ENCODE measurements at places on chromosomes 6 and 20.

- no peak for DNase-seq
Measured at GRCh38 chr20:6636209-6637159, 131.0 kb upstream of the BMP2 start.

DNA sequence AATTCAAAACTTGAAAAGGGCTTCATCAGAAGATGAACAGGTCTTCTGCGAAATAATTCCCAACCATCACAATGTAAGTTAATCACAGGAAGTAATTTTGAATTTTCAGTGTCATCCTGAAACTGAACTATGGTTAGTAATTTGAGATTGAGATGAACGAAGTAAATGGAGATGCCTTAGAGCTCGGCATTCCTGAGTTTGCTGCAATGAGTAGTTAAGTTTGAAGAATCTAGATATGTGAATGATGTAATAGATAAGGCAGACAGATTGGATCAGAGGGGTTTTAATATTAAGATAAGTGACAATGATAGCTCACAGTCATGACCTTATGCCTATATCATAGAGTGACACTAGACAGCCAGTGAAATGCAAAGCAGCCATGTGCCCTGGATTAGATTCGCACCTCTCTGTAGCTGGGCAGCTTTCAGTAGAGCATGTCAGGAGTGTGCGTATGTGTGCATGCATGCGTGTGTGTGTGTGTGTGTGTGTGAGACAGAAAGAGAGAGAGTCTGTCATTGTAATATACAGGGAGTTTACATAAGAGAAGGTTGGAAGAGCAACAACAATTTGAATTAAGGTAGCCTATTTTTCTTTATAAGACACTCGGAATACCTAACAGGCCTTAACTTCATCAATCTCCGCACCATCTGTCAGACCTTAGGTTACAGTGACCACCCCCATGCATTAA lies 233.0 kb downstream of the GMPR start:
- DNase-seq, result no peak

DNA sequence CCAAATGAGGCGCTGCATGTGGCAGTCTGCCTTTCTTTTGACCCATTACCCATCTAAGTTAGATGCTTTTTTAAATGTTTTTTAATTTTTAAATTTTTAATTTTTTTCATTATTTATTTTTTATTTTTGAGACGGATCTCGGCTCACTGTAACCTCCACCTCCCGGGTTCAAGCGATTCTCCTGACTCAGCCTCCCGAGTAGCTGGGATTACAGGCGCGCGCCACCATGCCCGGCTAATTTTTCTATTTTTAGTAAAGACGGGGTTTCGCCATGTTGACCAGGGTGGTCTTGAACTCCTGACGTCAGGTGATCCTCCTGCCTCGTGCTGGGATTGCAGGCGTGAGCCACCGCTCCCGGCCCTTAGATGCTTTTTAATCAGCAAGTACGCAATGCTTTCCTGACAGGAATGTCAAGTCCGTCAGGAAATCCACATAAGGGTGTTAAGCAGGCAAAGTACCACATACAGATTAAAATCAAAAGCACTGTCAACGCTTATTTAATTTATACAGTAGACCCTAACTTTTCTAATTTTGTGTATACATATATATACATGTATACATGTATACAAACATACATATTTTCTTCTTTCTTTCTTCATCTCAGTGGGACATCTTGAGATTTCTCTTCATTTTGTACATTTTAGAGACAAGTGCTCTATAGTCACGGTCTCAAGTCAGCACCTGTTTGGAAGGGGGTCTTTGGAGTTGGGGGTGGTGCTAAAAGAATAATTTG lies 995 bp upstream of the GSTA4 start:
- DNase-seq, result no peak

GRCh38 chr20:3924304-3925112 lies 35.3 kb downstream of the PANK2 start:
- no peak for DNase-seq

DNA sequence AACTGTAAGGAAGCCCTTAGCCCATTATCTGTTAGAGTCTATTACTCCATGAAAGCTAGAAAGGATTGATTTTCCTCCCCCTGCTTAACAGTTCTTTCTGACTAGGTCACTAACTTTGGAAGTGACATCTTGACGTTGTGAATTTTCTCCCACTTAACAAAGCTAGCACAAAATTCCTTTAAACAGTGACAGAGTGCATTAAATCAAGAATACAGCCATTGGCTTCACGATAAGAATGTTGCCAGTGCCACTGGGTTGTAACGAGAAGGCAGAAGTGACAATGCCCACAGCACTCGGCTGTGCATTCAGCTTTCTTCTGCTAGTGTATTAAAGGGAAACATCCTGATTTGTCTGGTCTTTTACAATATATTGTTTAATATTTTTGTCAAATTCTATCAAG lies 182.7 kb upstream of the DTNBP1 start:
- DNase-seq, result no peak

DNA sequence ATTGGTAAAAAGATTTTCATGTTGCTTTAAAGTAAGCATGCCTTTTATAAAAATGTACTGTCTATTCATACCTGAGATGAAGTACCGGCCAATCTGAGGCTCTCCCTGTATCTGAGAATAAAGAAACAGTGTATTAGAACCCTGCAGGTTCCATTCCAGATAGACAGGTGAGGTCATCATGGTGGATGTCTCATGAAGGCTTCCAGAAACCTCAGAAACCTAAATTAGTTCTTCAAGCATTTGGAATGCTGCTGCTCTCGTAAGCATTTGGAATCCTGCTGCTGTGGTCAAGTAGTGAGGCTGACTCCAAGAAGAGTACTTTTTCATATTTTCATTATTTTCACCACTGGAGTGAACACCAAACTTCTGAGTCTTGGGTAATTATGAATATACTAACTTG lies 642.3 kb downstream of the MAFB start:
- DNase-seq, result no peak

GRCh38 chr6:109964949-109965348 lies 13.2 kb upstream of the GPR6 start:
- DNase-seq, result no peak

DNA sequence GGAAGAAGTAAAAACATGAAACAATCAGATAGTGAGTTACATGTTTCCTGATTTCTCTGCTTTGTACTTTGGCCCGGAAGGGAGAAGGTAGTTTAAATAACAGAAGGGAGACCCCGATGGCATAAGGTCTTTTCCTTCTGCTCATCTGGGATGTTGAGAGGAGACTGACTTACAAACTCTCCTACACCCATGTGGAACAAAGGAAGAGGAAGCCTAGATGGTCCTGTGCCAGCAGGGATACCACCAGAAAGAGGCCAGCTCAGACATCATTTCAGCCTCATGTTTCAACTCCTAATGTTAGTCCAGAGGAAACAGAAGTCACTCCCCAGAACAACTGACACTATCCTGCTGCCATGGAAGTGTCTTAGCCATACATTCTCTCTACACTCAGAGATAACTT lies 250.7 kb upstream of the NOX3 start:
- DNase-seq, result no peak

GRCh38 chr6:101784094-101784493 lies 390.6 kb downstream of the GRIK2 start:
- DNase-seq, result no peak

DNA sequence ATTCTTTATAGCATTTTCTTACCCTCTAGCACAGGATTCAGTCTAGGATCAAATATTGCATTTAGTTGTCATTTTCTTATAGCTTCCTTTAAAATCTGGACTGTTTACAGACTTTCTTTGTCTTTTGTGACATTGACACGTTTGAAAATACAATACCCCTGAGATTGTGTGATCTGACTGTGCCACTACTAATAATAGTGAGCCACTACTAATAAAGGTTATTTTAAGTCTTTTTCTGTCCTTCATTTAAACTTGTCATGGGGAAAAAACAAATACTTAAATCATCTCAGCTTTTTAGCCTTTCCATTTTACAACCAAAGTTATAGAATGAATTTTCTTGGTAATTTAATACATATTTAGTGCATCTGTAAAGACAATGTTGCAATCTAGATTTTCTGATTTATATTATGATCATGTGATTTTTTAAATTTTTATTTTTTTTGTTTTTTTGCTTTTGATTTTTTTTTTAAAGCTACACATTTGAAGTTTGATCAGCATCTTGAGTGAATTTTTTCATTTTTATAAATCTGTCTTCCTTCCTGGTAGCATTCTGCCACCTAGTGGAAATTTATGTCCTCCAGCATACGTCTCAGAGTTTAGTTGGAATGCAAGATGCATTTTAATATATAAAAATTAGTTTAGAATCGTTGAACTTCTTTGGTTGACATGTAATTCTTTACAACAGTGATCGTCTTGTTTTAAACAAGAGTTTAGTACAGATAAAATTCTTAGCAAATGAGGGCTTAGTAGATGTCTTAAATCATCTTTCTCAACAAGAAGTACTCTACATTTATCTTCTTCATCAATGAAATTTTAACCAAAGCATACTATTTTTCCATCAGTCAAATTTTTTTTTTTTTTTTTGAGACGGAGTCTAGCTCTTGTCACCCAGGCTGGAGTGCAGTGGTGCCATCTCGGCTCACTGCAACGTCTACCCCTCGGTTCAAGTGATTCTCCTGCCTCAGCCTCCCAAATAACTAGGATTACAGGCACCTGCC lies 119.4 kb downstream of the NCOA3 start:
- no peak for DNase-seq

- no peak for DNase-seq
Measured at GRCh38 chr6:6193221-6193745, 127.2 kb downstream of the F13A1 start.

DNA sequence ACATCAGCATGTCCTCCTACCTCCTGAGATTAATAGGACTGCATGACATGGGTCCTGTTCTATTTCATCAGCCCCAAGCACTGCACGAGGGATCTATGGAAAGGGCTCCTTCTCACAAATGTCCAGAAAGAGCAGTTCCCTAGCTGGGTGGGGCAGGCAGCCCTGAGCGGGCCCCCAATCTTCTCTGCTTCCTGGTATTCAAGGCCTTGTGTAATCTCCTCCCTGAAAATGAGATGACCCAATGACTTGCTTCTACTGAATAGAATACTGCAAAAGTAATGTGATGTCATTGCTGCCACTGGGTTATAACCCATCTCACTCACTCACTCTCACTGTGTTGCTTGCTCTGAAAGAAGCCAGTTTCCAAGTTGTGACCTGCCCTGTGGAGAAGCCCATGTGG lies 126.4 kb downstream of the OPRM1 start:
- no peak for DNase-seq

DNA sequence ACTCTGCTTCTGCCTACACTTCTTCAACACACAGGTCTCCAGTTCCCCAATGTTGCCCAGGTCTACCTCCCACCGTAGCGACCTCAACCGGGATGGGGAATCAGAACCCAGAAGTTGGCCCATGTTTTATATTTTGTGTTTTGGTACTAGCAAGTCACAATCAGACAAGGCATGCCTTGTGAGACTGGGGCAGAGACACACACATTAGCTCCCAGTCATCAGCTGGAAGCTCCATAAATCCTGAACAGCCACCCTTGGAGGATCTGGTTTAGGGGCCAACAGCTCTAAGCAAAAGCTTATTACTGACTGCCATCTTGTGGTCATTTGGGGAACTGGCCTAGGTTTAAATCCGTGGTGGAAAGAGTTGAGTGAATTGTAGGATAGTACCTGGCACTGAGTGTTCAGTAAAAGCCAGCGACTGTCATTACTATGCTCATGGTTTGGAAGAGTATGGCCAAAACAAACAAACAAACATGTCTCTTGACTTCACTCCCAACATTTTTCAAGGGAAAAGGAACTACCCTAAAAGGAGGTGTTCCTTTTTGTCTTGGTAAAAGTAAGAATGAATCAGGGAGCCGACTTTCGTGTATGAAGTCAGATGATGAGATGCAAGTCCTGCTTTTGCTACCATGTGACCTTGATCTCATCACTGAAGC lies 40.5 kb downstream of the PIM1 start:
- DNase-seq, result peak; percentile 66

- no peak for DNase-seq
Measured at GRCh38 chr6:168043193-168043847, 35.7 kb downstream of the FRMD1 start.

DNA sequence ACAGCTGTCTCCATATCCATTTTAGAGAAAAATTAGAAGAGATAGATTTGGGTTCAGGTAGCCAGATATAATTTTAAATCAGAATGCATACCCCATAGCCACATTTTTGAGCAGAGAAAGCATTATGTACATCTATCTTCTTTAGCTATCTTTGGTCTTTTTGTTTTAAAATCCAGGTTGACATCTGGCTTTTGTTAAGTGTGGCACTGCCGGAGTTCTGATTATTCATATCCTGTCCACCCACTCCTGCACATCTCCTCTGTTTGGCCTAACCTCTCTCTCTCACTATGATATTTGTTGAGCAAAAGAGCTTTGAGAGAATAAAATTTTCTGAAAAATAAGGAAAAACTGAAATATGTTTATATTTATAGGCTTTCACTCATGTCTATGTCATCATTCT lies 189.7 kb downstream of the PACRG start:
- no peak for DNase-seq

DNA sequence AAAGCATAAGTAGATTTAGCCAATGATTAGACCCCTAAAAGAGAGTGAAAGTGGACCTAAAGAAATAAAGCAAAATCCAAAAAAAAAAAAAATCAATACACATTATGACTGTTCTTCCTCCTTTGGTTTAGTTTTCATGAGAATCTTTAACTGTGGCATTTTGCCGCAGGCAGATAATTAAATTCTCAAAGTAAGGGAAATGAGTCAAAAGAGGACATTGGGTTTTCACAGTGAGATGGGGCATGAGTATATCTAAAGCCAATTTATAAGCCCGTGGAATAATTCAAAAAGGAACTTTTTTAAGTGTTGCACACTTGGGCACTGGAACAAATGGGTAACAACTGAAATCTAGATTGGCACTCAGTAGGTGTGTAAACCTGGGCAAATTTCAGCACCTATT lies 230.3 kb downstream of the PKHD1 start:
- no peak for DNase-seq

GRCh38 chr20:10639737-10640556 lies 33.9 kb downstream of the JAG1 start:
- DNase-seq, result no peak

- DNase-seq, result no peak
Measured at GRCh38 chr6:15870333-15871043, 207.7 kb upstream of the DTNBP1 start.

DNA sequence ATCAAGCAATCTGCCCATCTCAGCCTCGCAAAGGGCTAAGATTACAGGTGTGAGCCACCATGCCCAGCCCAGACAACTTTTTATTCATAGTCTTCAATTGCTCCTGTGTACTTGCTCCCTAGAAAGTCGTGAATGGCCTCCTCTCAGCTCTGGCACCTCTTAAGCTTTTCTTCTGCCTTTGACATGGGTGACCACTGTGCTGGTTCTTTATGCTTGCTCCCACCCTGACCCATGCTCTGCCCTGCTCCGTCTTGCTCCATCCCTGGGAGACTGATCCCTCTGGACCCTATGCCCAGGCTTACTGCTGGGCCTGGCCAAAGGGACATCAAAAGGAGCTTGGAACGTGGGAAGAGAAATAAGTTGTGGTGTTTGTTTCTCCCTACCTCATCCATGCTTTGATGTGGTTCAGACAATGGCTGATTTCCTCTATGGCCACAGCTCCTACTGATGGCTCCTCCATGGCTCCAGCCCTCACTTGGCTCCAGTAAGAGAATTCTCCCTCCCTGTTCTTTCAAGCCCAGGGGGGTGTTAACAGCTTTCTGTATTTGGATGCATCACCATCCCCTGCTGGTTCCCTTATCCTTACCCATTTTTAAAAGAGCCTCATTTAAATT lies 7.7 kb upstream of the TREM2 start:
- no peak for DNase-seq

- peak; percentile 59 for DNase-seq
Measured at GRCh38 chr6:149834513-149835481, 29.4 kb downstream of the LRP11 start.
